ENCODE measurements at places on chromosomes 2 and 18.

- no peak for DNase-seq
Measured at GRCh38 chr2:113712941-113713340, 43.5 kb downstream of the SLC35F5 start.

DNA sequence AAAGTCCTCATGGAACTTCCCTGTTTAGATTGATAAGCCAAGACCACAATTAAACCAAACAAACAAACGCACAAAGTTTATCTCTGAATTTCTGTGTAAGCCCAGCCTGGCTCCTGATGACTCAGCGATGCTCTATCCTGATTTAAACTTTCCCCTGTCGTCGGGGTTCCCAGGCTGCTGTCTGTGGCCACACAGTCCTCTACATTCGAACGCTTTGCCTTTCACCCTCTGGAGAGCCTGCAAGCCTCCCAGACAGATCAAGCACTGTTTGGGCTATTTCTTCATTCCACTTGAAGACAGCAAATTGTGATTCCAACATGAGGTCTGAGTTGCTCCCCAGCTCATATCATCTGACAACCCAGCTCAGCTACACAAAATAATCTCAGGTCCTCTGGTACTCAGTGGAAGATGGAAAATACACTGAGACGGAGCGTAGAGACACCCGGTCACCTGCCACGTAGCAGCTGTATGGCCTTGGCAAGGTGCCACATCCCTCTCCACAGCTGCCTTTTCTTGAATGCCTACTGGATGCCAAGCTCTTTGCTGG lies 51.2 kb downstream of the CYRIA start:
- DNase-seq, result no peak

DNA sequence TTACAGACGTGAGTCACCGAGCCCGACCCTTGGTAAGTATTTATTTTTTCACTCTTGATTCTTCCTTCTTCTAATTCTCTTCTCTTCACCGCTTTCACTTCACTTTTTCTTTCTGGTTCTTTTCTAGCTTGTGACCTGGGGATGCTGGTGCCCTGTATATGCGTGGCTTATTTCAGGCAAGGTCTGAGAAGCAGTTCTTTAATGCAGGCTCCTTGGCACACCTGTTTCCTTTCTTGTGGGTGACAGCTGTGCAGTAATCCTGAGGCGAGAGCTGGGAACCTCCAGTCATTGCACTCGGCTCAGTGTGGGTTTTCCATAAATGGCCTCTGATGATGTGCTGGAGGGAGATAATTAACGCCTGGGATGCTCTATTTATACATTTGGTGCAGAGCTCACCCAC lies 193.8 kb downstream of the TSN start:
- DNase-seq, result no peak

DNA sequence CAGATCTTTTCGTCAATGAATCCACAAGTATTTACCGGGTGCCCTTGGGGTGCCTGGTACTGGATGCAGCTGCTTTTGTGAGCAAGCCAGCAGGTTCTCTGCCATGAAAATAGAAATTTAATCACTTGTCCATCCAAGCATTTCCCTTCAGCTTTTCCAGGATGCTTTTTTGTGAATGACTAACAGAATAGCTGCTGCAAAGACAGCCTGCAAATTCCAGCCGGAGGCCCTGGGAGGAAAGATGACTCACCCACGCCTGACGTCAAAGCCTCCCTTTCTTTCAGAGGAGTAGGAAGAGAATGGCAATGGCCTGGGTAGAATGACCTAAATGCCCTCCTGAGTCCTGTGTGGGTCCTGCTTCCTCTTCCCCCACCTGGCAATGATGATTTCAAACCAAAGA lies 111.9 kb downstream of the AP1S3 start:
- DNase-seq, result no peak

GRCh38 chr2:237199082-237199481 lies 113.4 kb downstream of the COPS8 start:
- no peak for DNase-seq

Data from CD4-positive, alpha-beta T cell treated with Interleukin-17A for 4 hours (primary cell).